Activated T-helper 2 cell treated with anti-CD3 and anti-CD28 coated beads, Interferon-gamma antibody, Interleukin-2, Interleukin-4, amounts not matched to agents 10 μg/mL and 5 μg/mL and 100 μg/mL, durations not matched to agents 14 hours and 24 hours and 36 hours (primary cell): ENCODE measurements at places on chromosomes 5 and 9. TPM values are rescaled to one million over a fixed set of nuclear protein-coding genes. Genes with fewer than 3 reads are reported as not detected.

GRCh38 chr9:93807166-93808074 lies 147.7 kb downstream of the BARX1 start:
- no peak overlapping the region for H3K27ac ChIP-seq
- H3K36me3 ChIP-seq, result no peaks in the 10 kb centered on the region
- no peak overlapping the region for H3K4me3 ChIP-seq
- no peaks in the 10 kb centered on the region for H3K27me3 ChIP-seq
- no peak for DNase-seq
- H3K4me1 ChIP-seq, result no peaks in the 10 kb centered on the region

GRCh38 chr5:123134653-123135181 lies 45.7 kb downstream of the PRDM6 start:
- no peak overlapping the region for H3K4me3 ChIP-seq
- peaks cover 5% of the 10 kb centered on the region for H3K4me1 ChIP-seq
- no peak for DNase-seq
- H3K27ac ChIP-seq, result no peak overlapping the region

DNA sequence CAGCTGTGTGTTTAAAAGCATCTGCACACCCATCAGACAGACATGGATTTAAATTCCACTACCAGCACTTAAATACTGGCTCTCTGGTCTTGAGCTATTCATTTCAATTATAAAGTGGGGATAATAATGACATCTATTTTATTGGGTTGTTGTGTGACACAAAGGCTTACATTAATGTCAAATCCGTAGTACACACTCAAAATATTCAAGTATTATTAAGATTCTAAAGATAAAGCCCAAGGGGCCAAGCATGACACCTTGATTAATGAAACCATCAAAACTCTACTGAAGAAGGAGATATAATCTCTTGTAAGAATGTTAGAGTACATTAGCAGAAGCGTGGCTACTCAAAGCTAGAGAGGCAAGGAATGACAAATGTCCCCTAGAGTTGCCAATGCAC lies 743.0 kb downstream of the KCTD16 start:
- no peak for DNase-seq
- no peak overlapping the region for H3K4me3 ChIP-seq
- no peaks in the 10 kb centered on the region for H3K36me3 ChIP-seq
- no peaks in the 10 kb centered on the region for H3K27me3 ChIP-seq

Gene KIF4B
- total RNA-seq, result 0.07 TPM in 1 of 2 replicates, not detected in the other

DNA sequence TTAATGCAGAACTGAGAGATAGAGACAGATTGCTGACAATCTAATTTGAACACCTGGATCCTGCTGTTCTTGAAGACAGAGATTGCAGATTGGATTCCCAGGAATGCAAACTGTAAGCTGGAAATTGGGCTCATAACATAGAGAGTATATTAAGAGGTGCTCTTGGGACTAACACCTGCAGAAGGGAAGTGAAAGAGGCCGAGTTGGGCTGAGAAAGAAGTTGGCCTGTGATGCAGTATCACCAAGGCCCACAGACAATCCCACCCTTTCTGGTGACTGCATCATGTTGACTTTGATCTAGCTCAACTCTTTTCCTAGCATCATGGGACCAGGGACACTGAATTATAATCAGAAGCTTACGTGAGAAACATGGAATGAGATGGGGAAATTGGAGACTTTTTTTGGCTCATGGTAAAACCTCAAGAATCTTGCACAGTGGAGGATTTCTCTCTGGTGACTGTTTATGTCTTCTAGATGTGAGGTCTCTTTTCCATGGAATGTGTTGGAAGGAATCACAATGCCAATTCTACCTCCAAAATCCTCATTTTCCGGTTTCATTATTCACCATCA lies 36.5 kb upstream of the NUDT12 start:
- H3K4me1 ChIP-seq, result no peaks in the 10 kb centered on the region
- no peaks in the 10 kb centered on the region for H3K36me3 ChIP-seq
- DNase-seq, result no peak
- no peaks in the 10 kb centered on the region for H3K27me3 ChIP-seq

DNA sequence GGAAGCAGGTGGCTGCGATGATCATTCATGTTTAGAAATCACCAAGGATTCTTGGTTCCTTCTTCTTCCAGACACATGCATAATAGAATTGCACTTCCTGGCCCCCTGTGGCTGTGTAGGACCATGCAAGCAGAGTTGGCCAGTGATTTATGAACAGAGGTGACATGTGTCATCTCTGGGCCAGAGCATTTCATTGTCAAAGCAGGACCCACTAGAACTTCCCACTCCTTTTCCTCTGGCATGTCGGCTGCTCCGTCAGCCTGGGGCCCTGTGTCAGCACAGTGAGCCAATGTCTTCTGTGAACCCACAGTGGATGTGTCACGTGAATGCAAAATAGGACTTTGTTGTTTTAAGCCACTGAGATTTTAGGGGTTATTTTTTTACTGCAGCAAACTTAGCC lies 59.2 kb downstream of the HSD17B3 start:
- H3K36me3 ChIP-seq, result no peaks in the 10 kb centered on the region
- peaks cover 14% of the 10 kb centered on the region for H3K4me1 ChIP-seq
- no peak overlapping the region for H3K4me3 ChIP-seq
- H3K27me3 ChIP-seq, result peaks cover 56% of the 10 kb centered on the region
